Activated naive CD8-positive, alpha-beta T cell treated with anti-CD3 and anti-CD28 coated beads, Interleukin-2, amount 50 U/mL, for 16 hours (primary cell): ENCODE measurements at places on chromosomes 2 and 18.

DNA sequence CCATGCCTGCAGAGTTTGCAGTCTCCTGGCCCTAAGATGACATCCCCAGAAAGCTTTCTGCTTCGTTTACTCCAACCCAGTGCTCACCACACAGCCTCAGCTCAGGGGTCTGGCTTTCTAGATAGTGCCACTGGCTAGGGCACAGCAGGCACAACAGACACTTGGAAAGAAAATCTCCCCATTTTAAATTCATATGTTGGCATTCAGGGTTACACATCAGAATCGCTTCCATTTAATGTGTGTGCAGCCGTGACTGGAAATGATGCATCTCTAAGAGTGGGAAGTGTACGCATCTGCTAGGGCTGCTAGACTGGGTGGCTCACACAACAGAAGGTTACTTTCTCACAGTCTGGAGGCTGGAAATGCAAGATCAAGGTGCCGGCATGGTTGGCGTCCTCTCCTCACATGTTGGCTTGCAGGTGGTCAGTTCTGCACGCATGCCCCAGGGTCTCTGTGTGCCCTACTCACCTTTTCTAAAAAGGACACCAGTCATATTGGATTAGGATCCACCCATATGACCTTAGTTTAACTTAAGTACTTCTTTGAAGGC lies 329.4 kb upstream of the RAB12 start:
- no peak for DNase-seq

- no peak for DNase-seq
Measured at GRCh38 chr2:88832311-88832991, 141.0 kb downstream of the RPIA start.

DNA sequence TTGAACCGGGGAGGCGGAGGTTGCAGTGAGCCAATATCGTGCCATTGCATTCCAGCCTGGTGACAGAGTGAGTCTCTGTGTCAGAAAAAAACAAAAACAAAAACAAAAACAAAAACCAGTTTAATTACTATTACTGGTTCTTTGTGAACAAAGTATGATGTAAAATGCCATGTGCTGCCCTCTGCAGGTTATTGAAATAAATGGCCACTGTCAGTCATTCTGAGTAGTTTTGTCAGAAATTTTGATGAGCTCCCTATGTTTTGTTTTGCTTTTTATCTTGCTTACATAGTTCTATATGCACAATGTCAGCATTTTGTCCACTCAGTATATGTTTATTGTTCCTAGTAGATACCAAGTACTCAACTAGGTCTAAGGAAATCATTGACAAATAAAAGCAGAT lies 423.6 kb upstream of the CHST9 start:
- no peak for DNase-seq

DNA sequence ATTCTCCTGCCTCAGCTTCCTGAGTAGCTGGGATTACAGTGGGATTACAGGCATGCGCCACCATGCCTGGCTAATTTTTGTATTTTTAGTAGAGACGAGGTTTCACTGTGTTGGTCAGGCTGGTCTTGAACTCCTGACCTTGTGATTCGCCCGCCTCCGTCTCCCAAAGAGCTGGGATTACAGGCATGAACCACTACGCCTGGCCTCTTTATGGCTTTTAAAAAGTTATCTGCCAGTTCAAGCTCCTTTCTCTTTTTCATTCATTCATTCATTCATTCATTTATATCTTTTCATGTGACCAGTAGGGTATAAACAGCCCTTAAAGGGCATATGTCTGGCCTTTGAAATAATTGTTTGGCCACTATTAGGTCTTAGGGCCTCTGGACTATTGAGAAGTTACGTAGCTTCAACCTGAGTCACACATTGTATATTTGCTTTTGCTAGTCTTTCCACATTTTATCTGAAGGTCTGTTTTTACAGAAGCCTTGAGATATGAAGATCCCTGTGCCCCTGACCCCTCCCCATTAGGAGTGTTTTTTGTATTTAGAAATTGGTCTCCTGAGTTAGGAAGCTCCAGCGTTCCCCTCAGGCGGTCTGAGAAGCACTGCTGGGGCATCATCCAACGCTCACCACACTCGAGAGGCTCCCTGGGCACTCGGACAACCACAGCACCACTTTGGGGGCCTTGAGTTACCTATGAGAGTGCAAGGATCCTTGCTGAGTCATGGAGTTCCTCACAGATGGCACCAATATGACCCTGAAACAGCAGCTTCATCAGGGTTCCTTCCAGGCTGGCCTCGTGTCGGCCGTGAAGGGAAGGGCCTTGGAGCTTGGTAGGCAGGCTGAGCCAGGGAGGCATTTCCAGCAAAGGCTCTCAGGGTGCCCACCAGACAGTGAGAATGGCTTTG lies 21.8 kb downstream of the FZD5 start:
- no peak for DNase-seq

DNA sequence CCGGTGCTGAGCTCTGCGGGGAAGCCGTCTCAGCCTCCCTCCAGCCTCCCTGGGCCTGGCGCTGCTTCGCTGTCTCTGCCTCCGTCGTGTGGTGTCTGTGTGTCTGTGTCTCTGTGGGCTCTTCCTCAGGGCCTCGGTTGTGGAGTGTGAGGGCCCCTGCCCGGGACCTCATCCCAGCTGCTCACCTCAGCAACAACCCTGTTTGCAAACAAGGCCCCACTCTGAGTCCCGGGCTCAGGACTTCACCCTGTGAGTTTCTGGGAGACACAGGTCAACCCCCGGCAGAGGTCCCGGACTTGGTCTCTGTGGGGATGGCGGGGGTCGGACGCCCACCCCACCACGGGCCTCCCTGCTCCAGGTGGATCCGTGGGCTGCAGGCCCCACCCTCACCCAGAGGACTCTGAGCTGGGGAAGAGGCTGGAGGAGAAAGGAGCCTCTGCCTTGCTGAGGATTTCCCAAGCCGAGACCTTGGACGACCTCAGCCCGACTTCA lies 127.4 kb upstream of the CTDP1 start:
- no peak for DNase-seq
